Muscle of leg (tissue), 16 donors: ENCODE measurements at places on chromosomes 4 and X. TPM values are rescaled to one million over a fixed set of nuclear protein-coding genes. Genes with fewer than 3 reads are reported as not detected.

GAGE13 gene
- total RNA-seq: not detected

EPGN gene
- 0.49 TPM for total RNA-seq

CSAG1 gene
- total RNA-seq: not detected

HSFX1 gene
- 1.2 TPM for total RNA-seq

OPN1MW3 gene
- not detected for total RNA-seq

FAM236A gene
- not detected for total RNA-seq

MTMR8 gene
- 2.0 TPM for total RNA-seq

PTPN13 gene
- 10.5 TPM for total RNA-seq

CAPN6 gene
- total RNA-seq: 253 TPM

AFM gene
- total RNA-seq: not detected

ARAP2 gene
- 1.6 TPM for total RNA-seq

UBA6 gene
- 58.6 TPM for total RNA-seq

FAM133A gene
- total RNA-seq: 0.49 TPM

BMPR1B gene
- total RNA-seq: 21.1 TPM

KLHL4 gene
- 9.0 TPM for total RNA-seq

WDR45 gene
- 25.5 TPM for total RNA-seq

MAGEB17 gene
- 0.09 TPM for total RNA-seq

FRAS1 gene
- 14.1 TPM for total RNA-seq

SATL1 gene
- 0.31 TPM for total RNA-seq

CRLF2 gene
- total RNA-seq: not detected

GPRASP1 gene
- 11.7 TPM for total RNA-seq

ATP2B3 gene
- 0.18 TPM for total RNA-seq

GAGE12J gene
- not detected for total RNA-seq

SLC26A1 gene
- total RNA-seq: 0.58 TPM

SSX2 gene
- not detected for total RNA-seq

FABP2 gene
- total RNA-seq: not detected

GPR173 gene
- total RNA-seq: 4.4 TPM

LUZP4 gene
- total RNA-seq: not detected

GSX2 gene
- total RNA-seq: 0.04 TPM

IL9R gene
- not detected for total RNA-seq

RIBC1 gene
- total RNA-seq: 0.31 TPM

INTU gene
- 10.6 TPM for total RNA-seq

GPR143 gene
- 0.58 TPM for total RNA-seq

UCP1 gene
- total RNA-seq: not detected

KCNE5 gene
- 27.6 TPM for total RNA-seq

RTL5 gene
- total RNA-seq: 3.6 TPM

PDE6B gene
- total RNA-seq: 12.0 TPM

SPANXN4 gene
- total RNA-seq: not detected

MUC7 gene
- not detected for total RNA-seq

NHSL2 gene
- 7.8 TPM for total RNA-seq

UGT2B15 gene
- not detected for total RNA-seq

PI4K2B gene
- total RNA-seq: 7.4 TPM

GPC4 gene
- total RNA-seq: 34.1 TPM
